Colonic mucosa (tissue), 4 donors: ENCODE measurements at places on chromosomes 16 and 17. TPM values are rescaled to one million over a fixed set of nuclear protein-coding genes. Genes with fewer than 3 reads are reported as not detected.

- no peak for DNase-seq
Observed at GRCh38 chr16:55349867-55350266, 25.9 kb downstream of the IRX6 start.

- no peak for DNase-seq
Observed at GRCh38 chr17:79593636-79594035, 17.2 kb downstream of the RBFOX3 start.

DNA sequence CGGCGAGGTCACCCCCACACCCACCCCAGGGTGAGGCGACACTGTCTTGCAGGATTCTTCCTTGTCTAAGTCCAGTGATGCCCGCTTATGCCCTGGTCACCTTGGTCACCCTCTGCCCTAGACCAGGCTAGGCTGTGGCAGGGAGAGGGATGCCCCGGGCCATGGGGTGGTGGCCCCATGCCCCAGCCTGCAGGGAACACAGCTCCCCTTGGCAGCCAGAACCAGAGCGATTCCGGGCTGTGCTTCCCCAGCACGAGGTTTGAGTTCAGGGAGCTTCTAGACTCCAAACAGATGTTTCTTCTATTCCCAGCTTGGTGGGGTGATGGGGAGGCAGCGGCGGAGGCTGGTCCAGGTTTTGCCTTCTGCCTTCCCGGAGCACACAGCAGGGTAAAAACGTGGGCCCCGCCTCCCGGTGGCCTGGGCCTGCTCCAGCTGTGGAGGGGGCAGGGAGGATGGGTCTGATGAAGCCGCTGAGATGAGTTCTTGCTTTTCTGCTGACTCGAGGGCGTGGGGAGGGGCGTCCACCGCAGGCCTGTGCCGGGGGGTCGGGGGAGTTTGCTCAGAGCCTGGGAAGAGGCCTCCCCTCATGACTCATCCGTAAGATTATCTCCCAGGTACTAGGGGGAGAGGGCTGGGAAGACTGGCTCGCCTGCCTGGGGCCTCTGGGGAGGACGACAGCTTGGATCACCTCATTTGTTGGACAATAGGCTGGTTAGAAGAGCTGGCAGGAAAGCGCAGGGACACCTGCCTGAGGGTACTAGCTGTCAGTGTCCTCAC, 15.4 kb downstream of the SMTNL2 start:
- DNase-seq = peak; percentile 44

DNA sequence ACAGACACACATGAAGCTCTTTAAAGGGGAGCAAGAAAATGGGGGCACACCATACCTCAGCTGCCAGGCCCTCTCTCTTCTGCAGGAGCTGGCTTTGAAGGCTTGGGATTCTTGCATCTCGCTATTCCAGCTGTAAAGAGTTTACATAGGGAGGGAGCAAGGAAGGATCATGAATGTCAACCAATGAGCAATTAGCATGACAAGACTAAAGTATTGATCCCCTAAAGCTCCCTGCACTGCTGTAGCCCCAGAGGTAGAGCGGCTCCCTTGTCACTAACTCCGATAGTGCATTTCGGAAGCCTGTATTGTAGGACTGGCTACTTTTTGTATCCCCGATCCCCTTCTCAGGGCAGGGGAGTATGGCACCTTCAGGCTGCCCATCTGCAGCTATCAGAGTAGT, 113.4 kb upstream of the PMFBP1 start:
- no peak for DNase-seq

GRCh38 chr17:57782647-57783337, 37.7 kb upstream of the CCDC182 start:
- no peak for DNase-seq

- DNase-seq = no peak
Observed at GRCh38 chr17:27529230-27529796, 73.1 kb downstream of the KSR1 start.

- DNase-seq = peak; percentile 23
Observed at GRCh38 chr16:66188917-66189725, 177.4 kb upstream of the CDH5 start.

- DNase-seq = no peak
Observed at GRCh38 chr17:65848751-65849150, 287.3 kb upstream of the AXIN2 start.

GRCh38 chr16:46916980-46917379, 32.8 kb downstream of the GPT2 start:
- DNase-seq = no peak

- no peak for DNase-seq
Observed at GRCh38 chr17:16419074-16419928, 3.9 kb downstream of the TRPV2 start.

DNA sequence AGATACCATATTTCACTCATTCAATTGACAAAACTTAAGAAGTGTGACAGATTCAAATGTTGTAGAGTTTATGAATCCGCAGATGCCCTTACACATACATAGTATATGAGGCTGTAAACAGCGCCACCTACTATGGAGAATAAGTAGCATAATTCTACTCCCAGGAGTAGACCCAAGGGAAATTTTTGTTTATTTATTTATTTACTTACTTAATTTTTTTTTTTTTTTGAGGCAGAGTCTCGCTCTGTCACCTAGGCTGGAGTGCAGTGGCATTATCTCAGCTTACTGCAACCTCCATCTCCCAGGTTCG, 35.5 kb downstream of the GAN start:
- DNase-seq = no peak

- DNase-seq = no peak
Observed at GRCh38 chr17:29059281-29059680, 16.3 kb downstream of the PIPOX start.

DNA sequence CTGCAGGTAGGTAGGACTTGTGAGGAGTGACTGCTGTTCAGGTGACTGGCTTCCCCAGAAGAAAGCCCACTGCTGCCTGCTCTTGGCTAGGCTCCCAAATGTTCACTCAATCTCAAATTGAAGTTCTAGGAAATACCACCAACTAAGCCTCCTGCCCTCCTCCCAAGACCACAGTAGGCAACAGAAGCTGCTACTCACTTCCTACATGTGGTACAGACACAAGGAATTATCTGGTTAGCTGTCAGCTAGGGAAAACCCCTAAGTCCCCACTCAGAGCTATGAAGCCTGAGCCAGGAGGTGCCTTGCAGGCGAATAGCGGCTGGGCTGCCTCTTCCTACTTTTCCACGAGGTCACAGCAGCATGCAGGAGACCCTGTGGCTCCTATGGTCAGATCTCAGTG, 4.9 kb downstream of the FBXO39 start:
- DNase-seq = no peak

GRCh38 chr16:61105544-61105943, 930.7 kb downstream of the CDH8 start:
- DNase-seq = no peak

GRCh38 chr16:20781697-20782096, 17.9 kb downstream of the ACSM3 start:
- no peak for DNase-seq

DNA sequence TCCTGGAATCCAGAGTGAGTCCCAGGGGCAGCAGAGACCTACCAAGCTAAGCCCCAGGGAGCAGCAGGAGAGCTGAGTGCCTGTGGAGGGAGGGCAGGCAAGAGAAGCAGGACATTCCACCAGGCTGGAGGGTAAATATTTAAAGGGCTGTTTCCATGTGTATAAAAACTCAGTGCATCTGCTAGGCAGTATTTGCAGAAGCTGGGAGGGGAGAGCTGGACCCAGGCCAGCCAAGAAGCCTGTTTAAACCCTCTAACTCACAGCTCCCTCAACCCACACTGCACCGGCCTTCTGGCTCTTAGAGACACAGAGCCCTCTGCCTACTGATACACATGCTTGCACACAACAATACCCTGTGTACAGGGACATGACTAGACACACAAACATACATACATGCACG, 22.5 kb upstream of the TMEM132E start:
- no peak for DNase-seq

- DNase-seq = no peak
Observed at GRCh38 chr17:78120971-78121800, 7.4 kb downstream of the TMC6 start.

DNA sequence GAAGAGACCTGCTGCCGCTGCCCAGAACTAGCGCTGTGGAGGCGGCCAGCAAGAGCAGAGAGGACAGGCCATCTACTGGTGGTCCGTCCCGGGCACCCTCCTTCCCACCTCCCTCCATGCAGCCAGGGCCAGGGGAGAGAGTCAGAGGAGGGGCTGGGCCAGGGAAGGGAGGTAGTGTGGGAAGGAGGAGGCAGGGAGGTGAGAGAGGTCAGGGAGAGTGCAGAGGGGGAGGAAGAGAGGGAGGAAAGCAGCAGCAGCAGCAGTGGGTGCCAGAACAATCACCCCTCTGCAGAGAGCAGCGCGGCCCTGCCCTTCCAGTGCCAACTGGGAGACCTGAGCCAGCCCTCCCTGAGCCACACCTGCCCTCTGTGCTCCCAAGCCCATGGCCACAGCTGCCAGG, 6.6 kb downstream of the C16orf95 start:
- DNase-seq = no peak

- no peak for DNase-seq
Observed at GRCh38 chr16:89193576-89194293, 6.6 kb downstream of the SLC22A31 start.

- no peak for DNase-seq
Observed at GRCh38 chr16:59047114-59047513, 313.0 kb upstream of the GOT2 start.

DNA sequence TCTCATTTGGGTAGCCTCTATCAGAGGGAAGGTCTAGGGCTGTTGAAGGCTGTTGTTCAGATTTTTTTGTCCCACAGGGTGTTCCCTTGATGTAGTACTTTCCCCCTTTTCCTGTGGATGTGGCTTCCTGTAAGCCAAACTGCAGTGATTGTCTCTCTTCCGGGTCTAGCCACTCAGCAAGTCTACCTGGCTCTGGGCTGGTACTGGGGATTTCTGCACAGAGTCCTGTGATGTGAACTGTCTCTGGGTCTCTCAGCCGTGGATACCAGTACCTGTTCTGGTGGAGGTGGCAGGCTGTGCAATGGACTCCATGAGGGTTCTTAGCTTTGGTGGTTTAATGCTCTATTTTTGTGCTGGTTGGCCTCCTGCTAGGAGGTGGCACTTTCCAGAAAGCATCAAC, 23.3 kb upstream of the CCR7 start:
- no peak for DNase-seq

PRSS22 gene
- total RNA-seq = 6.7 TPM

SLC13A2 gene
- total RNA-seq = 40.5 TPM

PDILT gene
- not detected for total RNA-seq

GAS7 gene
- 4.7 TPM for total RNA-seq

TK1 gene
- 37.7 TPM for total RNA-seq

AOC2 gene
- total RNA-seq = 1.1 TPM

ARRB2 gene
- 41.0 TPM for total RNA-seq

ZNF689 gene
- 6.8 TPM for total RNA-seq

CCL4L2 gene
- 0.42 TPM for total RNA-seq

MVP gene
- 427 TPM for total RNA-seq

TMED6 gene
- total RNA-seq = 3.6 TPM

GRIN2A gene
- total RNA-seq = 0.40 TPM
